ENCODE measurements at places on chromosomes 6 and 20. TPM values are rescaled to one million over a fixed set of nuclear protein-coding genes. Genes with fewer than 3 reads are reported as not detected.

- no peak for DNase-seq
Observed at GRCh38 chr6:37435816-37436215, 2.8 kb downstream of the CMTR1 start.

GRCh38 chr6:101937108-101937507 is 543.6 kb downstream of the GRIK2 start:
- no peak for DNase-seq

GRCh38 chr6:89970072-89970471 is 75.8 kb downstream of the GJA10 start:
- no peak for DNase-seq

DNA sequence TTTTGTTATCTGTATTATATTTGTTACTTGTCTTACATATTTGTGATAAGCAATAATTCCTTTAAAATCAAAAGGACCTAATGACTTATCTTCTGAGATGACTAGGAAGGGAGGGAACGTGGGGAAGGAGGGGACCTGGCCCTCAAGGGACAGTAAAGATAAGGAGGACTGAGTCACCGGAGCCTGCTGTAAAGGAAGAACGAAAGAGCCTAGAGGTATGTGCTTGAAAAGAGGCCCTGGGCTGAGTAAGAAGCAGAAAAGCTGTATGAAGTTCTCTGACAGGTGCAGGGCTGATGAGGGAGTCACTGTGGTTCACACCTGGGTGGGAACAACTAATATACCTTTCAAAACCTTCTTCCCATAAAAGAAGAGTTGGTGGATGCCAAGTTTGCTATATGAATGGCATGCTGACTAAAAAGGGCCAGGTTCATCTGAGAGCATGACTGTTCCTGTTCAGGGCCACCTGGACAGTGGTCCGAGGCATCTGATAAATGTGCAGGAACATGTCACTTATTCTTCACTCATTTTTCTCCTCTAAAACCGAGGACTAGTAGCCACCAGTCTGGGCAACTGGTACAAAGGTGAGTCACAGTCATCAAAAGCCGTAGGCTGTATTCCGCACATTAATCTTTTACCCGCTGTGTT is 111.3 kb downstream of the TNFAIP3 start:
- no peak for DNase-seq

DNA sequence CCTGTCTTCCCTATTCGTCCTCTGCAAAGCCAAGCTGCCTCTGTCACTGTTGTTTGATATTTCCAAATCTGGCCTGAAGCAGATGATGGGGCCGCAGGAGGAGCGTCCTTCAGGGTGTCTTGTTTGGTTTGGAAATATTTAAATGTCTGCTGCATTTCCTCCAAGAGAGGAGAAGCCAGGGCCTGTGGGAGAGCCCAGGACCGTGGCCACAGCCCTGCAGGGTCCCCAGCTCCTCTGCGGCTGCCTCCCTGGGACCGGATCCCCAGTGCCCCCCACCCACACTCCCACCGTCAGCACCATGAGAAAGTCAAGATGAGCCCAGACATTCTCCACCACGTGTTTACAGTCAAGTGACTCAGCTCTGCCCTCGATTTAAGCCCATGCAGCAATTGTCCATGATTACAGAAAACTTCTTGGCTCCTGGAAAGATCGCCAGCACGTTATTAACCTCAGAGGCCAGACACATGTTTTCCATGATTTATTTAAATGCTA is 18.2 kb downstream of the FOXF2 start:
- DNase-seq, result no peak

- no peak for DNase-seq
Observed at GRCh38 chr6:15818044-15818443, 155.2 kb upstream of the DTNBP1 start.

GRCh38 chr6:6357032-6357431 is 36.6 kb upstream of the F13A1 start:
- DNase-seq, result no peak

DNA sequence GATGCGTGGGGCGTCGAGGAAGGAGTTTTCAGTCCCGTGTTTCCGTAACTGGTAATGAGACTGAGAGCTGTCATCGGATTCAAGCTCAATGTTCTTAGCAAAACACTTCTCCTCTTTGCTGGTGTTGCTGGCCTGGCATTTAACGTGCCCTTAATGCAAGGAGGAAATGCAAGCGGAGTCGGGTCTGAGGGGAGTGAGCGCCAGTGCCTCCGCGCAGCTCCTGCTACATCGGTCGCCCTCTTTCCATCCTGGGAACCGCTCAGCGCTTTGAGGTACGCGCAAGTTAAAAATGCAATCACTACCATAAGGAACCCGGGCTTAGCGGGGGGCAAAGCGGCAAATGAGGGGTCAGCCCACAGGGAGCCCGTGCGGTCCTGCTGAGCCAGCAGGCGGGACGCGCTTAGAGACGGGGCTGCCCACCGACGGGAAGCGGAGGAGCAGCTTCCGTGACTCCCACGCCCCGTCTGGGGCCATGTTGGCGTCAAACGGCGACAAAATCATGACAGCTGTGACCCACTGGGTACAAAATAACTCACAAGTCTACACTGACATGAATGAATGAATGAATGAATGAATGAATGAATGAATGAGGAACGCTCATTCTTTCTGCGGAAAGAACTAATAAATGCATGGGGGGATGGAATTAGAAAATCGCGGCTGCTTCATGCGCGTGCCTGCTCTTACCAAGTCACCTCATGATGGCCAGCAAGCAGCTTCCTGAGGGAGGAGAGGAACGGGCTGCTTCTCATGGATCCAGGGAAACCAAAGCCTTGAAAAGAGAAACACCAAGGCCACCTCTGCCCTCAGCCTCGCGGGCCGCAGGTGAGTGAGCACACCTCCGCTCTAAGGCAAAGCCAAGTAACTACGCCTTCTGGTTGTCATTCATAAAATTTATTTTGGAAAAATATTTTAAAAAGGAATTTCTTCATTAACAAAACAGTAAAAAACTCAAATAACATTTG is 9.3 kb downstream of the DLL1 start:
- DNase-seq, result no peak

DNA sequence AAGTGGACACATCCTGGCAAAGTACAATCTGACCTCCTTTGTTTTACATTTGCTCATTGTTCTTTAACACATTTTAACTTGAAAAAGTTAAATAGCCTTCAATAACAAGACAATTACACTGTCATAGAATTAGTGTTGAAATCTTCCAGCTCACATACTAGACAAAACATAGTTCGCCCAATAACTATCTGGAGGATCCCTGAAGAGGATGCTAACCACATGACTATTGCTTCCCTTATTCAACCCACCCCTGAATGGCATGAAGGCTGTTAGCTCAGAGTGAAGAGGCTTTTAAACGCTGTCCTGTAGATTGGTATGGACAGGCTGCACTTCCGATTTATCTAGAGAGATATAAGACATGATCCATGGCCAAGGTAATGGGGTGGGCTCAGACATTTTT is 15.0 kb upstream of the DSE start:
- no peak for DNase-seq

PHACTR3 gene
- polyA plus RNA-seq, result 12.9 TPM

DEFB124 gene
- not detected for polyA plus RNA-seq

HM13 gene
- polyA plus RNA-seq, result 147 TPM

SPO11 gene
- not detected for polyA plus RNA-seq

PLCB4 gene
- 13.9 TPM for polyA plus RNA-seq

DNA sequence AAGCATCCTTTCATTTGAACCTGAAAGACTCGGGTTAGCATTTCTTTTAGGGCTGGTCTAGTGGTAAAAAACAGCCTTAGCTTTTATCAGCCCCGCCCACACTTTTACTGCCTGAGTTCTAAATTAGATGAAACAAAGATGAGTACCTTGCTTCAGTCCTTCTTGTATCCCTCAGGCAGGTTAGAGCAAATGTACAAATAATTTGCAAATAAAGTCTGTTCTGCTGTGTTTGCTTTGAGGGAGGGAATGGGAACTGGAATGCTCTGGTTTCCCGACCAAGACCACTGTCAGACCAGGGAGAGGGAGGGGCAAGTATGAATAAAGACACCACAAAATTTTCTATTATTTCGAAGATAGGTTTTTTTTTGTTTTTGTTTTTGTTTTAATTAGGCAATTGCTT is 85.5 kb upstream of the FLRT3 start:
- no peak for DNase-seq

DNA sequence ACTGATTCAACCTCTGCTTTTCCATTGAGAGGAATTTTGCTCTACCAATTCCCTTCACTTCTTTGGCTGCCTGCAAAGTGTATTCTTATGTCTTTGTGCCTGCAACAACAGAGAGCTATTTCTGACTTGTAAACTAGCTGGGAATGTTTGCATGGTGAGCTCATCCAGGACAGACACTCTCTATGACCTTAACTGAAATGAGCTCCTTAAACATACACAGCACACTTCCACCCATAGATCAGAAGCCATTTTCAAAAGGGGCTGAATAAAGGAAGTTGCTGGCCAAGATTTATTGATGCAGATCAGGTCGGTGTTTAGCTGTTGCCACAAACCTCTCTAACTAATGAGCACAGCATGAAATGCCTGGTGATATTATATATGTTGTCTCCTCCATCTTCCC is 377.7 kb downstream of the BTBD9 start:
- DNase-seq, result peak; percentile 39

- DNase-seq, result no peak
Observed at GRCh38 chr6:141452354-141452686, 680.4 kb upstream of the GJE1 start.

DDRGK1 gene
- 55.0 TPM for polyA plus RNA-seq

NOTCH4 gene
- polyA plus RNA-seq, result 14.1 TPM

- no peak for DNase-seq
Observed at GRCh38 chr20:40815156-40816038, 126.4 kb upstream of the MAFB start.

FAM120B gene
- polyA plus RNA-seq, result 37.9 TPM

MYLK4 gene
- 0.96 TPM for polyA plus RNA-seq

- DNase-seq, result no peak
Observed at GRCh38 chr6:130780122-130780521, 47.1 kb upstream of the SMLR1 start.

DNA sequence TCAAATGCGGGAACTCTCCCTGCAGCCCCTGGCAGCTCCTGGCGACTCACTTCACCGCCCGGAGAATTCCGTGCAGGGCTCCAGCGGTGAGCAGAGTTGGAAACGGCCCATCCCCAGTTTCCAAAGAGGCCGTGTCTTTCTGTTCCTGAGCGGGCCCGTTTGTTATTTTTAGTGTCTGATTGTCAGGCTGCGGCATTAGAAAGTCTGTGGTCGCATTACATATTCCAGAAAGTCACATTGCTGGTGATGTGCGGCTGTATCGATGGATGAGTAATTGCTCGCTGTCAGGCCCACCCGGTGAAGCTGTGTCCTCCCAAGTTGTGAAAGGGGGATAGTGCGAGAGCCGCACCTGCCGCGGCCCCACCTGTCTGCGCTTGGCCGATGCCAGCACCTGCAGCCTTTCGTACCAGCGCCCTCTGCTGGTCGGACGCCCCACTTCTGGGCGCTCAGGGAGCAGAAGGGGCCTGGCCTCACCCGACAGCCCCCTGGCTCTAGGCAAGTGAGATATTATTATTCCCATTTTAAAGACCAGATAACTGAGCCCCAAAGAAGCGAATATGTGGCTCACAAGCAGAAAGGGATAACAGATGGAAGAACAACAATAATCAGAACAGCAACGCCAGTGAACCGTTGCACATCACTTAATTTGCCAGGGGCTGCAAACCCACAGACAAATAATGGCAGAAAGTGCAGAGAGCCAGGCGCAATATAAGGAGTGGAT is 244.9 kb downstream of the TSHZ2 start:
- DNase-seq, result peak; percentile 37

DNA sequence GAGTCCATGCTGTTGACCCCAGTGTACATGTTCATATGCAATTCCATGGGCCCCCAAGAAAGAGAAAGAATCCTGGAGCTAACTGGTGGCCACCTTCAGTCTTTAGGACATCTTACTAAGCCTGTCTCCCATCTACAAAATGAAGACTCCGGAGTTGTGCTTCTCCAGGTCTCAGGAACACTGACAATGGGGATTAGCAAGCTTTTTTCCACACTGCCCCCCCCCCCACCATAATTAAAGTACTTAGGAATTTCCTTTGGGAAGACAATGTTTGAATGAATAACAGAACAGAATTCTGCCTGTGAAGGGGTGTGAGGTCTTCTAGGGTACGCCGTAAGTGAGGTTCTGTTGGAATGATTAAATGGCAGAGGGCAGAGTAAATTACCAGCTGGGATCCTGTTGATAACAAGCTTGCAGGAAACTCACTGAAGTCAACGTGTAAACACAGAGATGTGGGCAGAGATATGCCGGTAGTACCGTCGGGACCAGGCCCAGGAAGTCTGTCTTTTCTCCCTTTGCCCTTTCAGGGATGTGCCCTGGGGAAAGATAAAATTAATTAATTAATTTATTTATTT is 63.1 kb downstream of the ANKRD6 start:
- no peak for DNase-seq

- DNase-seq, result no peak
Observed at GRCh38 chr6:31308050-31308844, 36.4 kb upstream of the HLA-C start.

CDK5RAP1 gene
- 37.9 TPM for polyA plus RNA-seq

SLC29A1 gene
- 33.0 TPM for polyA plus RNA-seq

- DNase-seq, result no peak
Observed at GRCh38 chr6:41881506-41881905, 13.7 kb downstream of the USP49 start.

HLA-DRB1 gene
- polyA plus RNA-seq, result 49.3 TPM

GRCh38 chr20:17874271-17875105 is 94.1 kb downstream of the SNX5 start:
- DNase-seq, result no peak

FYN gene
- 190 TPM for polyA plus RNA-seq

TREM2 gene
- 0.29 TPM for polyA plus RNA-seq

DNA sequence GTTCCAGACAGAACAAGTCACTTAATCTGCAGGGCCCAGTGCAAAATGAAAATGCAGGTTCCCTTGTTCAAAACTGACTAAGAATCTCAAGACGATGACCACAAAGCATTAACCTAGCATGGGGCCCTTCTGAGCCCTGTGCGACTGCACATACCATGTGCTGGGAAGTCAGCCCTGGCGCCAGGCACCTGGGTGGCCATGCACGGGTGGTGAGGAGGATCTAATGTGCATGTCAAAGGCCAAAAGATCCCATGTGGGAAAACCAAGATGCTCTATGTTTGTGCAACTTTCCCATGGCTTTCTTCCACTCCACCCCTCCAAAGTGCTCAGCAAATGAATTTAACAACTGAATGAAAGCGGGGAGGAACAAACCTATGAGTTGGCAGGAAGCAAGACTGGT is 33.5 kb upstream of the NXT1 start:
- no peak for DNase-seq
